Hematopoietic multipotent progenitor cell treated with erythropoietin and hydrocortisone succinate and interleukin-3 and kit ligand, for 15 days (in vitro differentiated cells): ENCODE measurements at places on chromosomes 2 and 18.

- DNase-seq: no peak
These were observed 17.7 kb upstream of the CNDP1 start for GRCh38 chr18:74516271-74517235.

GRCh38 chr2:112850588-112850987 lies 14.0 kb upstream of the IL1B start:
- DNase-seq: no peak

GRCh38 chr2:168434146-168434545 lies 21.9 kb upstream of the CERS6 start:
- DNase-seq: peak; percentile 35

DNA sequence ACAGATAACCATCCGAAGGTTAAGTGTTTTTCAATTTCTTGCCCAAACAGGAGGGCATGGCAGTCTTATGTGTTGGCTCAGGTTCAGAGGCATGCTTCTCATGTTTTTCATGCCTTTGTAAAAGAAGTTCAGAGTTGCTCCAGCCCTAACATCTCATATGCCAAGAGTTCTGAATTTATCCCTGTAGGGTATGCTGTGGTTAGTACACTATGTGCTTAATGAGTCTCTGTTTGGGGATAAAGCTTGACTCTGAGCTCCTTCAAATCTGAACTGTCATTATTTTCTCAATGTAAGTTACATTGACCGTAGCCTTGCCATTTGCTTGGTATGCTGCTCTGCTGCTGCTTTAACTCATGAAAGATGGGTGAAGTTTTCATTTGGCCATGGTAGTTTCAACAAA lies 67.9 kb upstream of the PNPT1 start:
- no peak for DNase-seq

DNA sequence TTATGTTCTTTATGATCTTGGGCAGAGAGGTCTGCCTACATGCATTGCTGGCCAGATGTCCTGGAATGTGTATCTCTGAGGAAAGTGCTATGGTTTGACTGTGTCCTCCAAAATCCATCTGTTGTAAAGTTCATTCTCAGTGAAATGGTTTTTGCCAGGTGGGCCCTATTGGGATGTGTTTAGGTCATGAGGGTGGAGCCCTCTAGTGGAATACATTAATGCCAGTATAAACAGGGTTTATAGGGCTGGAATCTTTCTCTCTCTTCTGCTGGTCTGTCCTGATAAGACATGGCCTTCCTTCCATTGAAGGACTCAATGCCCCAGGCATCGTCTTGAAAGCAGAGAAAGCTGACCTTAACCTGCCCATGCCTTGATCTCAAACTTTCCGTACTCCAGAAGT lies 258.5 kb downstream of the RPIA start:
- peak; percentile 7 for DNase-seq

- no peak for DNase-seq
These were observed 118.9 kb upstream of the CTNNA2 start for GRCh38 chr2:79393806-79394484.

DNA sequence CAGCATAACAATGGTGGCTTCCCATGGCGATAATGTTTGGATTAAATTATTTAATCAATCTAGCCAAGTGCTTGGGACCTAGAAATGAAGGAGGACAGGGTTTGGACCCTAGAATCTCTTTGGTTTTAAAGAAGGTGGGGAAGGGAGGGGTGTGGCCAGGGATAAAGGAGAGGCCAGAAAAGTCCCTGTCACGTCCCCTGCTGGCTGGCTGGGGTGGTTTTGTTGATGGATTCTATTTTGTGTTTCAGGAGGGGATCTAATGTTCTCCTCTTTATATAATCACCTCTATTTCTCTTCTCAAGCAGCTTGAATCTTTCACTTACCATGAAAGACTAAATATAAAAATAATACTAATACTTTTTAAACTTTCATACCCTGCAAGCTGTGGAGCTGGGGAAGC lies 52.6 kb upstream of the GALR1 start:
- no peak for DNase-seq

GRCh38 chr2:160271171-160272086 lies 71.4 kb upstream of the ITGB6 start:
- DNase-seq: no peak

GRCh38 chr2:9388950-9389911 lies 34.1 kb downstream of the ITGB1BP1 start:
- no peak for DNase-seq

DNA sequence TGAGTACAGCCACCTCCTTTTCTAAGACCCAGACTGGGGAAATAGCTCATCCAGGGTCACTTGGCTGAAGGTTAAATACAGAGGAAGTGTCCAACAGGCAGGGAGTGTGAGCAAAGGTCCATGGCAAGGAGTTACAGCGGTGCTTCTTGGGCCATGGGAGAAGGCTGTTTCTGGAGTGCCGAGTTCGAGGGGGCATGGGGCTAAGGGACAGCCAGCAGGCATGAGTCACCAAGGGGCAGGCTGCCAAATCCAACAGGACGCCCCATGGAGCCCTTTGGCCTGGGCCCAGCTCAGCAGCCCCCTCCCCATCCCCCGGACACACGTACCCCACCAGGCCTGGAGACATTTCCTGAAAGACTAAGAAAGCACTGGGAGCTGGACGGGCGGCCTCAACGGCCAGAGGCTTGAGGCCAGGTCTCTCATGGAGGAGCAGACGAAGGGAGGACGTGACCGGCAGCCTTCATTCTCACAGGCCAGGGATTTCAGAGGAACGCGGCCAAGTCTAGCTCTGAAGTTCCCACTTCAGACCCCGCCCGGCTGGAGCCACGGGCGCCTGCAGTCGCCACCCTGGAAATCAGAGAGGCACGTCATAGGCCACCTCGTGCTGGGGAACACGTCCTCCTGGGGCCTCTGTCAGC lies 160.4 kb downstream of the SMAD7 start:
- DNase-seq: no peak

- DNase-seq: no peak
These were observed 86.8 kb downstream of the ERBB4 start for GRCh38 chr2:212451786-212452231.

- DNase-seq: no peak
These were observed at the start of gene GREB1 for GRCh38 chr2:11533278-11534070. Gene GREB1 (plus strand): TSS chr2:11534045. CDS start chr2:11556615, 22,570 bp downstream.

DNA sequence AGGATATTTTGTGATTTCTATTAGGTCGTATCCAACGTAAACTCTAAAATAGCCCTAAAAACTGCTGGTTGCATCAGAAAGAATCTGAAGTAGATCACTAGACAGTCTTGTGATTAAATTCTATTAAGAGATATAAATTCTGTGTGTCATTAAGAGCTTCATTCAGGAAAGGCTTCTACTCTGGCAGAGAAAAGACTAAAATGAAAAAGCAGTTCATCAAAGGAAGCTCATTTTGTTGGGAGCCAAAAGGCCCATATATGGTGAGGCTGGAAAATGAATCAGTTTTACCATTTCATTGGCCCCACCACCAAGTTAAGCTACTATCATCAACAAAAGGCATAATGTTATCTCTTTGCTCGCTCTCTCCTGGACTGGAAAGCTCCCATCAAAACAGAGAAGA lies 261.1 kb downstream of the SATB2 start:
- DNase-seq: no peak

DNA sequence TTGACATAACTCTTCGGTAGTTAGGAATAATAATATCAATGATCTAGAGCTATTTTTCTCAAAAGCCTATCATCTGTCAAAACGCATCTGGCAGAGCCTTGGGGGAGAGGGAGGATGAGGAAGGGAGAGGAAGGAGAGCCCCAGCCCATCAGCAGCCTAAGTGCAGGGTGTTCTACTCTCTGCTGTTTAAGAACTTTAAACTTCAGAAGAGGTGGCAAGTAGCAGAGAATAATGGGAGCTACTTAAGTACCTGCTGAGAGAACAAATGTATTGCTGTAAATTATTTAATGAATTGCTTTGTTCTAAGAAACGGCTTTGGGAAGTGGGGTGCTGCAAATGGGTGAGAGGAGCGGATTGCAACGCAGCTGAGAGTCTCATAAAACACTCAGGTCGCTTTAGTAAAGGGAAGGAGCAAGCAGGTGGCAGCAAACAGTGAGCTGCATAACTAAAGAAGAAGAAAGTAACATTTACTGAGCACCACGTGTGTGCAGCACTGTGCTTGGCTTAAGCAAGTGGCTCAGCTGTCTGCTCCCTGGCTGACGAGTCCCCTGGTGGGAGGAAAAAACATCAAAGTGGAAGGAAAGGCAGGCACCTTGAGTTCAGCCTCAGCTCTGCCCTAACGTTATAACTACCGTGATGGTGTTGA lies 26.3 kb upstream of the SH3RF3 start:
- DNase-seq: no peak

DNA sequence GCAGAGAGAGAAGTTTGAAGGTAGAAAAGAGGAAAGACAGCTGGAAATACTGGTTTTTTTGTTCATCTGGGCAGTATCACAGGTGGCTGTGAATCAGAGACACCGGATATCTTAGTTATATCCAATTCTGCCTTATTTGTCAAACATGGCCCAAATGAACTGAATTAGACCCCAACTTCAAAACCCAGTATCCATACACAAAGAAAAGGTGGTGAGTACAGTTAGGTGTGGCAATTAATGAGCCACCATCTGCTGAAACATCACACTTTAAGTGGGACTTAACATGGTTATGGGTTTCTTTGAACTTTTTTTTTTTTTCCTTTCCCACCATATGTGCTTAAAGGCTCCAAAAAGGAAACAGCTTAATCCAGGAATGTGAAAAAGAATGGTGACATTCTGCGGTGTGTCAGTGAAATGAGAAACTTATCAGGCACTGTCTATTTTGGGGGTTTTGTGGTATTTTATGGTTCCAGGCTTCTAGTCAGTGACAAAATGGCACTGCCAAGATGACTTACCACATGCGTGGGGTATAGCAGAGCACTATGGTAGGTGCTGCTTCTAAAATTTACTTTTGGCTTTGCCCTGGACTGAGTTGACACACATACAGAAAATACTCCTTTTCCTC lies 5.0 kb upstream of the TMEM178A start:
- DNase-seq: no peak

DNA sequence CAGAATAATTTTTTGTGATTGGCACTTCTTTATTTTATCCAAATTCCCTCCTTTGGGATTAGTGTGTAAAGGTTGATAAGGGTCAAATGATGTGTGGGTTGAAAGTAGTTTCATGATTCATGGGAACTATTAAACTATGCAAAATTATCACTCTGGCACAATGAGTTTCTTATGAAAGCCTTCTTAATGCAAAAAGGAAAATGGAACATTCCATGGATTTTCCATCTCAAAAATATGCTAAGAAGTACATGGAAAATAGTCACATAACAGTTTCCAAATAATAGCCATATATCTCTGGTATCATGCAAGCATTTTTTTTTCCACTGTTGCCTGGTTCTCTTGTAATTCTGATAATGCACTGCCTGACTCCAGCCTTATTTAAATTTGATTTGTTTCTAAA lies 639.7 kb downstream of the NR4A2 start:
- DNase-seq: no peak

GRCh38 chr2:213219816-213220215 lies 64.4 kb upstream of the SPAG16 start:
- DNase-seq: no peak
